ENCODE measurements at places on chromosomes 6 and 20. TPM values are rescaled to one million over a fixed set of nuclear protein-coding genes. Genes with fewer than 3 reads are reported as not detected.

- peaks cover 24% of the 10 kb centered on the region for H3K4me1 ChIP-seq
- H3K27me3 ChIP-seq: peaks cover 2% of the 10 kb centered on the region
- no peak overlapping the region for H3K4me3 ChIP-seq
- H3K36me3 ChIP-seq: no peaks in the 10 kb centered on the region
- no peak overlapping the region for H3K27ac ChIP-seq
- no peak for DNase-seq
Observed at GRCh38 chr6:71364889-71365542, 76.4 kb downstream of the OGFRL1 start.

DNA sequence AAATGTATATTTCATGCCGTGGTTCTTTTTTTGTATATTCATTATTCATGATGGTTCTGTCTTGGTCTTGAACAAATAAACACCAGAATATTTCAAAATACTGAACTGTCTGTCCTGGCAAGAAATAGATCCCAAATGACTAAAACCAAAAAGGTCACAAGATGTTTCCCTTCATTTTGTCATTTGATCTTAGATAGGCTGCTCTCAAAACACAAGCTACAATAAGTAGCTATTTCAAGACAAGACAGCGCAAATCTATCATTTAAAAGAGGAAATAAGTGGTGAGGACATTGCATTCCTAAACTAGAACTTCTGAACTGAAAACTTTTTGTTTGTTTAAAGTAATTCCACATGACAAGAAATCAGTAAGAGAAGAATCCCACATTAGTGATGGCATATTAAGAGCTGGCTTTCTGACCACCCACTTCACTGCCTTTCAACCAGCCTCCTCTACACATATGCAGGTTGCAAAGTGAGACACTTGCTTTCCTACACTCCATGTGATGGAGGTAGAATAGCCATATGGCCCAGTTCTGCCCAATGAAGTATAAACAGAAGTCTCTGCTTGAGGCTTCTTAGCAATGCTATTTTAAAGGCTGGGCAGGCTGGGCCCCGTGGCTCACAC lies 54.4 kb upstream of the CCDC28A start:
- no peak overlapping the region for H3K27ac ChIP-seq
- H3K27me3 ChIP-seq: peaks cover 8% of the 10 kb centered on the region
- no peak overlapping the region for H3K4me3 ChIP-seq
- H3K4me1 ChIP-seq: peaks cover 12% of the 10 kb centered on the region
- H3K36me3 ChIP-seq: peaks cover 5% of the 10 kb centered on the region

DNA sequence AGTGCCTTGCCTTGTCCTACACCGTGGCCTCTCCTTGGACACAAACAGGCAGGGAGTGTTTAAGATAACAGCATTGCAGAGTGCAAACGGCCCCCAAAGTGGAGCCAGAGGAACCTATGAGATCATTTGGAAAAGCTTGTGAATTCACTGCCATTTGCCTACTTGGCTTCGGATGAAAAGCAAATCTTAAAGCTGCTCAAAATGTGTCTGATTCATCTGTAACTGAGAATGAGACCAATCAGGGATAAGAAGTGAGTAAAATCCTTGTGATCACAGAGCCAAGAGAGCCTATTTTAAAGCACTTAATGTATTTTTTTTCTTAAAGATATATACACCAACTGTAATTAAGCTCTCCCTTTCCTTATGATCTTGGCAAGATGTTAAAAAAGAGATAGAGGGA lies 65.7 kb upstream of the BACH2 start:
- no peaks in the 10 kb centered on the region for H3K27me3 ChIP-seq
- H3K4me3 ChIP-seq: no peak overlapping the region
- no peak overlapping the region for H3K27ac ChIP-seq

DNA sequence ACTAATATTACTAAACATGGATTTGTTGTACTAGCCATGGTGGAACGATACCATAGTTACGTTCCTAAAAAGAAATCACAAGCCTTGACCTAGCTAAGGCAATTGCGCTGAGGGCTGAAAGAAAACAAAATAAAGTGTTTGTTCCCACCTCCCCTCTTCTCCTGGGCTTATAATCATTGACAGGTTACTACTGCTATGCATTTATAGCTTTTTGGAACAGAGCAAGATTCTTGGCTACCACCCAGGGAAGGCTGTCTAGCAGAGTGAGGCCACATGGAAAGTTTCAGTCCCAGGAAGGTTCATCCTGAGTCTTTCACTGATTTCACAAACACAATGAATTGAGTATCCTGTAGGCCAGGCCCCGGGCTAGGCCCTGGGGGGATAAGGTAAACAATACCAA lies 84.6 kb downstream of the TMEM170B start:
- peaks cover 4% of the 10 kb centered on the region for H3K27me3 ChIP-seq
- H3K36me3 ChIP-seq: no peaks in the 10 kb centered on the region
- no peaks in the 10 kb centered on the region for H3K4me1 ChIP-seq
- no peak overlapping the region for H3K4me3 ChIP-seq

DNA sequence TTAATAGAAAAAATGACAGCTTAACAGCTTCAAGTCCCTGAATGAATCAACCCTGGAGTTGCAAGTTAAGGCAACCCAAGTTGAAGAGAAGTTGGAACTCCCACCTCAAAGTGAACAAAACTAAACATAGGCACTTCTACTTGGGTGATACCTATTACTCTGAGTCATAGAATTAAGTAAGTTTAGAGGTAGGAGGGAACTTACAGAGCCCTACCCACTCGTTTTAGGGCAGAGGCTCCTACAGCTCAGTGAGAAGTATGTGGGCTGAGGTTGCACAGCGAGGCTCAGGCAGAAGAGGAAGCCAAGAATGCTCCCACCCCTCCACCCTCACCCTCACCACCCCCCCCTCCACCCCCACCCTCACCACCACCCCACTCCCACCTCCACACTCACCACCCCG lies 42.2 kb downstream of the NFATC2 start:
- peaks cover 25% of the 10 kb centered on the region for H3K36me3 ChIP-seq
- no peak overlapping the region for H3K4me3 ChIP-seq
- no peak for DNase-seq

GRCh38 chr20:13515796-13516558 lies 122.8 kb downstream of the TASP1 start:
- H3K4me3 ChIP-seq: no peak overlapping the region
- no peaks in the 10 kb centered on the region for H3K4me1 ChIP-seq
- peaks cover 42% of the 10 kb centered on the region for H3K36me3 ChIP-seq
- no peak for DNase-seq
- H3K27me3 ChIP-seq: no peaks in the 10 kb centered on the region

DNA sequence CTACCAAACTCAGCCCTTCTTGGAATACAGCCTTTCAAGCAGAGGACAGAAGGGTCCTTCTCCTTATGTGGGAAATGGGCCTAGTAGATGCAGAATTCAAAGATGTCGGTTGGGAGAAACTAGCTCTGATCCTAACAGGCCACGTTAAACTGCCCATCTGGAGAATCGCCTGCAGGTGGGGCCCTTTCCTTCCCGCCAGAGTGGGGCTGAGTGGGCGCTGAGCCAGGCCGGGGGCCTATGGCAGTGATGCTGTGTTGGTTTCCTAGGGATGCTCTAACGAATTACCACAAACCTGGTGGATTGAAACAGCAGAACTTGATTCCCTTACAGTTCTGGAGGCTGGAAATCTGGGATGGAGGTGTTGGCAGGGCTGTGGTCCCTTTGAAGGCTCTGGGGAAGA lies 9.1 kb downstream of the MAPK13 start:
- no peak overlapping the region for H3K27ac ChIP-seq
- H3K27me3 ChIP-seq: no peaks in the 10 kb centered on the region
- DNase-seq: no peak
- H3K36me3 ChIP-seq: peaks cover 61% of the 10 kb centered on the region

DNA sequence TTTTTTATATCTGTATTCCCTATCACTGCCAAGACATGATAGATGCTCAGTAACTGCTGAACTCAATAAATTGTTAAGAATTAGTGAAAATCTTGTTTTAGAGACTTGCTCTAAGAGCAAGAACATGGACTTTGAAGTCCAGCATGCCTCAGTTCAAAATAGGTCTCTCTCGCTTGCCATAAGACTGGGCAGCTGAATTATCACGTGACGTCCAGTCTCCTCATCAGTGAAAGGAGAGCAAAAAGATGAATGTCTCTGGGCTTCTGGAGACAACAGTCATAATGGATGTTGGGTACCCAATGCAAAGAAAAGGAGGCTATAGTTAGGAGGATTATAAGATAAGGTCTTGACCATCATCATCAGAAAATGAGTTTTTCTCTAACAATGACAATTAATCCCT lies 82.1 kb downstream of the IYD start:
- no peak for DNase-seq
- no peaks in the 10 kb centered on the region for H3K36me3 ChIP-seq
- H3K4me1 ChIP-seq: no peaks in the 10 kb centered on the region
- H3K4me3 ChIP-seq: no peak overlapping the region

DLL1 gene
- 0.53 TPM for total RNA-seq

SMIM26 gene
- 48.9 TPM for total RNA-seq

SASH1 gene
- 0.49 TPM for total RNA-seq

TREML2 gene
- total RNA-seq: 10.3 TPM

APMAP gene
- total RNA-seq: 24.9 TPM

BCAS4 gene
- total RNA-seq: 46.7 TPM
